ENCODE measurements at places on chromosomes 12 and 14. TPM values are rescaled to one million over a fixed set of nuclear protein-coding genes. Genes with fewer than 3 reads are reported as not detected.

DNA sequence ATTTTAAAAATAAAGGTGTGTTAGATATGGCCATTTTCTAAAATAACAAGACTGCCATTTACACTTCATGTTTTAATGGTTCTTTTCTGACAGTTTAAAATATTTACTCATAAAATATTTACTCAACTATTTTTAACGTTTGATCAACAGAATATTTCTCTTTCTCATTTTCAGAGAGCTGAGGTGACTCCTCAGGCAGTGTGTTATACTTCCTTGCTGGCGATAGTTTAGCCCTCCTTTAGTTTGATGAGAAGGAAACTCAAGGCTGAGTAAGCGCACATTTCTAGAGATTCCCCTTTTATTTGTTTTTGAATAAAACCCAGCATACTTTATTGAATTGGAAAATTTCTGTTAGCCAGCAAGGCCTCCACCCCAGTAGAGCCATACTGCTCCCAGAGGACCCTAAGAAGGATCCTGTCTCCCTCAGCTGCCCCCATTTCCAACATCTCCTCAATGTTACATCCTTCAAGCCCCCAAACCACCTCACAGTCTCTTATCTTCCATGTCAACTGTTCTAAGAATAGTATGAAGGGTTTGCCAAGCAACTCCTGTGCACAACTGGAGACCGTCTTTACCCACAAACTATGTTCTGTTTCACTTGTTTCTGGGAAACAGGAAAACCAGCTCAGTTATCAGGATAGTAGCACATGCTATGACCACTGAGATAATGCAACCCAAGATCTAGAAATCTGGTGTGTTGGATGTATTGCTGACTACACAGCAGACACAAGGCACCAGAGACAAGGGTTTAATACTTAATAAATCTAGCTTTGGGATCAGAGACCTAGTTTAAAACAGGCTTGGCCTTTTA is 129.5 kb downstream of the STXBP6 start:
- no peak for DNase-seq

DNA sequence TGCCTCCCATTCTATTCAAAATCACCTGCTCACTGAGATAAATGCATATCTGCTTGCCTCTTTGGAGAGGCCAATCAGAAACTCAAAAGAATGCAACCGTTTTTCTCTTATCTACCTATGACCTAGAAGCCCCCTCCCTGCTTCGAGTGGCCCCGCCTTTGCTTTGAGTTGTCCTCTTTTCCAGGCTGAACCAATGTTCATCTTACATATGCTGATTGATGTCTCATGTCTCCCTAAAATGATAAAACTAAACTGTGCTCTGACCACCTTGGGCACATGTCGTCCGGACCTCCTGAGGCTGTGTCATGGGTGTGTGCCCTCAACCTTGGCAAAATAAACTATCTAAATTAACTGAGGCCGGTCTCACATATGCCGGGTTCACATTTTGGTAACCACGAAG is 64.1 kb upstream of the HECTD1 start:
- no peak for DNase-seq

GRCh38 chr12:53856132-53856531 is 82.5 kb upstream of the HOXC13 start:
- no peak for DNase-seq

DNA sequence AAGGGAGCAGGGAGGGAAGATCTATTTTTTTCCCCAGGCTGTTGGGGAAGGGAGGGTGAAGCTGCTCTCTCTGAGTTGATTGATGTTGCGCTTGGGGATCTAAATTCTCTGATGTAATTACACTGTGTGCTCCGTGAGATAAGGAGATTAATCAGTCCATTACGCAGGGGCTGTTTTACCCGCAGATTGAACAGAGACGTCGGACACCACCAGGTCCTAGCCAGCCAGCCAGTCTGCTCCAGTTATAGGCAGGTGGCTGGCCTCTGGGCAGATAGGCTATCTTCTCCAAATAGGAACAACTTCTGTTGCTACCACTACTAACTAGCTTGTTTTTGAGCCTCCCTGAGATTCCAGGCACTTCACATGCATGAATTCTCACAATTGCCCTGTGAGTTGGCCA is 91.1 kb downstream of the SRRM4 start:
- DNase-seq = no peak

DNA sequence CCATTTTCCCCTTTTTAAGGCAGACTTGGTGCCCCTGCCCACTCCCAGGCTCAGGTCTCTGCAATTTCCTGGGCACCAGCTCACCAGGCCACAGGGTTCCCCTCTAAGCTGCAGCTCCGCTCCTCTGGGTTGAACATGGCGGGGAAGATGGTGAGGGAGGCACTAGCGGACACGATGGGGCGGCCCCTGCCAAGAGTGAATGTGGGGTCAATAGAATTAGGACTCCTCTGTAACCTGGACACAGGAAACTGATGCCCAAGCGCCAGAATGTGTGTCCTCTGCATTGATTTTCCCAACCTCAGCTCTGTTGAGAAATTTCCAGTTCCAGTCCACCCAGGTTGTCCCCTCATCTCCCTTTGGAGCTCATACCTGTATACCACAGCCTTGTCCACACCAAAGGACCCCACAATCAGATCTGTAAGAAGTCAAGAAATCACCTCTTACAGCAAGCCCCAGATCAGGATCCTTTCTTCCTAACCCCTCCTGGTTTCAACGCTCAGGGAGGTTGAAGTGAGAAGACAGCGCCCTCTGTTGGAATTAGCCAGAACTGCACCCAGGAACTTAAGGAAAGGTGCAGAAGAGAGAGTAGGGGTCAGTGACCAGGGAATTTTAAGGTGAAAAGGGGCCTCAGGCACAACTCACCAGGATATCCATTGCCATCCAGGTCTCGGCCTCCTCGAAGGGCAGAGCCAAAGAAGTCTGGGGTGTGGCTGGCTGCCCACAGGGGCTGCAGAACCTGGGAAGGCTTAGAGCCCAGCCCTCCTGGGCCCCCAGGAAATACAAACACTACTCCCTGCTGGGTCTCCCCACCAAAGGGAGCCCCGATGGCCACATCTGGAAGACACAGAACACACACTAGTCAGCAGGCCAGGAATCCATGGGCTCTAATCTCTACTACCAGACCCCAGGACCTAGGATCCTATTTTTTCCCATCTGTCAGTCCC is 14.7 kb downstream of the ITGA5 start:
- peak; percentile 60 for DNase-seq

Gene BICDL1
- 180 TPM for total RNA-seq

Gene AKAP6
- 3.9 TPM for total RNA-seq

Gene LHX5
- 0.19 TPM for total RNA-seq

Gene KCNMB4
- total RNA-seq = 1.6 TPM

Gene NKX2-1
- total RNA-seq = not detected
